ENCODE measurements at places on chromosomes 16 and 17.

GRCh38 chr17:78016852-78017251 lies 58.3 kb downstream of the TNRC6C start:
- no peak for DNase-seq

DNA sequence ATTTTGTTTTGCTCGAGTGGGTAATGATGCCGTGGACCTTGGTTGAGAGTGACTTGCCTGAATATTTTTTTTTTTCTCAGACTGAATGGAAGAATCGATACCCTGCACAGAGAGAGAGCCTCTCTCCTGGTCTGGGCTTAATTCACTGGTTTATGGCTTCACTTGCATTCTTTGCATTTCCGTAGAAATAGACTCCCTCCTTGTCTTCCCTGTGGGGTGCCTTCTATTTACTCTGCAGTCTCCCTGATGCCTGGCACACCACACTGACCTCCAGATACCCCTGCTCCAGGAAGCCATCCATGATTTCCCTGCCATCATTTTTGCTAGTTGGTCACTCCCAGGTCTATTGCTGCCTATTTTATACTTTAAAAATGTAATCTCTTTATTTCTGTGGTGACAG lies 238.0 kb downstream of the SNX29 start:
- no peak for DNase-seq

GRCh38 chr16:57938484-57938883 lies 32.4 kb downstream of the CNGB1 start:
- DNase-seq = no peak

GRCh38 chr17:75503976-75504346 lies 11.4 kb downstream of the CASKIN2 start:
- DNase-seq = no peak

GRCh38 chr17:76447931-76448652 lies 4.9 kb downstream of the UBE2O start:
- DNase-seq = no peak

GRCh38 chr16:77827032-77827431 lies 38.7 kb downstream of the VAT1L start:
- DNase-seq = no peak

- no peak for DNase-seq
Measured at GRCh38 chr17:17558431-17558830, 33.1 kb downstream of the PEMT start.

- DNase-seq = no peak
Measured at GRCh38 chr17:73431401-73432205, 119.8 kb upstream of the CDC42EP4 start.

DNA sequence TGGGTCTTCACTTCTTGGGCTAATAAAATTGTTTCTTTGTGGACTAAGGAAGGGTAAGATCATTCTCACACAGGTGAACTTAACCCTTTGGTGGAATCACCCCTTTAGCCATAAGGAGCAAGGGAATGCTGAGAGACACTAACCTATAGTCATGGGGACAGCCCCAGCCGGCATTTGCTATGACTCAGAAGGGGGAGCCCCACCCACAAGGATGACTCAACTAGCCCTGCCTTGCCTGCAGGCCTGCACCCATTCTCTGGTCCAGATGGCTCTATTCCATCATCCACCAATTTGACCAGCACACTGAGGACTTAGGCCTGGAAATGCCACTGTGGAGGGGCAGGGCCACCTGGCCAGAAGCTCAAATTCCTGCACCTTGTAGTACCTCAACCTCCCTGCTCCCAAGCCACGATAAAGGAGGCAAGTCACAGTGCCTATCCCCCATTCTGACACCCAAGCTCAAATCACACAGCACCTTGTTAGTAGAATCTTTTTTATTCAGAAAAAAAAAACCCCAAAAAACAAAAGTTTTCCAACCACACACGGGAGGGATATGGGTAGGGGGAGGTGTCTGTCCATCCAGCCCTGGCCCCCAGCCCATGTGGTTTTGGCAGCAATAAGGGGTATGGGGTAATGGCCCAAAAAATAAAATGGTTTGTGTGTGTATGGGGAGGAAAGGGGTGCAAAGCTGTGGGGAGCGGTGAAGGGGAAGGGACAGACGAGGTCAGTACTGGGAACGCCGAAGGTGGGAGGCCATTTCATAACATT lies 3.0 kb downstream of the PFN1 start:
- no peak for DNase-seq

DNA sequence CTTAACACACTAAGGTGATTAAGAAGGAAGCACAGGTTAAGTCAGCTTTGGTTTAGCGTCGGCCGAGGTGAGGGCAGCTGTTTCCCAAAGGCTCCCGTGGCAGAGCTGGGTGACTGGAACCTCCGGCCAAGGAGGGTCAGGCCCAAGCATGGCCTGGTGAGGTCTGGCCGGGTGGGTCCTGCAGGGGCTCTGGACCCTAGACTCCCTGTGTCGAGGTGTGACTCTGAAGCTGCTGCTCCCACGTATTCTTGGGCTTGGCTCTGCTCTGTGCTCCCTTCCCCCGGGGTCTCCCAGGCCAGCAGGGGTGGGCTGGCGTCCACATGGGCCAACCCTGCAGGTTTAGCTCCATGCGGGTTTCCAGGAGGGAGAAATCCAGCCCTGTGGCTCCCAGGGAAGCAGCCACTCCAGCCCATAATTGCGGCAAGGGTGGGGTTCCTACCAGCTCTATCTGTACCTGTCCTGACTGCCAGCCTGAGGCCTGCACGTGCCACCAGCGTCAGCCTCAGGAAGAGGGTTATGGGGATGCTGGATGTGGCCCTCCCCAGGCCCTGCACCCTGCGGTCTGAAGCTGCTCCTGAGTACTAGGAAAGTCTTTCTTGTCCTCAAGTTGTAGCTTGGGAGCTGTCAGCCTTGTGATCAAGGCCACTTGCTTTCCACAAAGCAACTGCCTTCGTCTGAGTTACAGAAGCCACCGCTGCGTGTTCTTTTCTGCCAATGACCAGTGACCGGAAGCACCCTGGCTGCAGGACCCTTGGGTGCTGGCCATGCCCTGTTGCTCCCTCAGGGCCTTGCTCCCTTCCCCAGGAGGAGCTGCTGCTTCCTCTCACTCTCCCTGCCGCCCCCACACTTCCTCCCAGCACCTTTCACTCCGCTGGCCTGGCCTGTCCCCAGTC lies 4.8 kb downstream of the CDK5R1 start:
- DNase-seq = no peak

DNA sequence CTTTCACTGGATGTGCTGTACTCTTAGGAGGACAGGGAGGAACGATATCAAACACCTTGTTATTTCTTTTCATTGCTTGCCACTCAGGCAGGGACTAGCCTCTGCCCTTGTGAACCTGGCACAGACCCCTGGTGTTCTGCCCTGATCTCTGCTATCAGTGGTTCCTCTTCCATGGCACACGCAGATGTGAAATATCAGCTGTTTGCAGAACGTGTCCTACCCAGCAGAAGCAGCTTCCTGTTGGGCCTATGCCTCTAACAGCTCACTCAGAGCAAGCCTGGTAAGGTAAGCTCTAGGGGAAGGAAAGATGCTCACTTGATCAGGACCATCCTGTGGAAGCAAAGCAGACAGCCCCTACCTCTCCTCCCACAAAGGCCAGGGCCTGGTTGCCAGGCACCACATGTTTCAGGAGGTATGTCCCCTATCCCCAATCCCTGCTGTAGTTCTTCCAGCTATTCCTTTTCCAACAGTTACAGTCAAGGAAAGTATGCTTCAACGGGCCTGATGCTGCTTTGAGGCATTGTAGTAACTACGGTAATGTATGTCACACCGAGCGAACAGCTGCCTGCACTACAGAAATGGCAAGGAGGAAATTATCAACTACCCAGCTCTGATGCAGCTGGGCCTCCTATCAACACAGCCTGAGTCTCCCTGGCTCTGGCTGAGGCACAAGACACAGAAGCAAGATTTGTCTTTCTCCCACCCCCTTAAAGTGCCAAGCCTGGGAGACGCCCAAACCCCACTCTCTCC lies 41.3 kb upstream of the GFOD2 start:
- no peak for DNase-seq

DNA sequence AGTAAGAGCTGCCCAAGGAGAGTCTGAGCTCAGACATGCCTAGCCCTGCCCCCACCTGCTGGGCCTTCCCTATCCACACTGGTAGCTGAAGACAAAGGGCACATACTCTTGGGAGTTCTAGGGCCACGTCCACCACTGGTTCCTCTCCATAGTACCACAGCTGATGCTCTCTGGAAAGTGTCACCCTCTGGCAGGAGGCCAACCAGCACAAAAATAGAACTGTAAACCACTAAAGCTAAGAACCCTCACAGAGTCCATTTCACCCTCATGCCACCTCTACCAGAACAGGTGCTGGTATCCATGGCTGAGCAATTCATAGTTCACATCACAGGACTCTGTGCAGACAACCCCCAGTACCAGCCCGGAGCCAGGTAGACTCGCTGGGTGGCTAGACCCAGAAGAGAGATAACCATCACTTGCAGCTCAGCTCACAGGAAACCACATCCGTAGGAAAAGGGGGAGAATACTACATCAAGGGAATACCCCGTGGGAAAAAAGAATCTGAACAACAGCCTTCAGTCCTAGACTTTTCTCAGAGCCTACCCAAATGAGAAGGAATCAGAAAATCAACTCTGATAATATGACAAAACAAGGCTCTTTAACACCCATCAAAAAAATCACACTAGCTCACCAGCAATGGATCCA lies 115.3 kb downstream of the CEP112 start:
- DNase-seq = no peak

- no peak for DNase-seq
Measured at GRCh38 chr17:74552037-74552436, 6.1 kb upstream of the CD300C start.

DNA sequence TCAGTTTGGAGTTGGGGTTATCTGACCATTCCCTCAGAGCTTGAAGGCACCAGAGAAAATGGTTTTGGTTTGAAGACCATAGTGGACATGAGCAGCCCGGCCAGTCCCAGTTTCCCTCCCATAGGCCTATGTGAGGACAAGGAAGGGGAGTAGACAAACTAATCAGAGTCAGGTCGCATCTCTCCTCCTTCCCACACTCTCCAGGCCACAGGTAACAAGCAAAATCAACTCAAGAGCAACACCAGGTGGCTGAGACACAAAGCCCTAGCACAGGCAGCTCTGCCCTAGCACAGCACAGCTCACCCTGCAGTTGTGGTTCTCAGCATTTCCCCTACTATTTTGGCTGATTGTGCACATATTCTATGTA lies 7.2 kb downstream of the SUPT4H1 start:
- DNase-seq = no peak

DNA sequence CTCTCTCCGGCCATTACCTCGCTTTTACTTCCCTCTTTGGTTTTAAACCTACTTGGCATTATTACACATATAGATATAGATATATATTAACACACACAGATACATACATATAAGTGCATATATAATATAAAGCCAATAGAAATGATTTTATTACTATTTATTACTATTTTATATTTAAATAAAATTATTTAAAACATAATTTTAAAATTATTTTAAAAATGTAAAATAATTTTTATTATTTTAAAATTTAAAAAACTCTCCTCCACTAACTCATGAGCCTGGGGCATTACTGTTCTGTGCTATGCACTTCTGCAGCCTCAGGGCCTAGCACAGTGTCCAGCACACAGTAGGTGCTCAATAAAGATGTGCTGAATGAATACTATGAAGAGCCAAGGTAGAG lies 200.9 kb downstream of the SLC39A11 start:
- no peak for DNase-seq

DNA sequence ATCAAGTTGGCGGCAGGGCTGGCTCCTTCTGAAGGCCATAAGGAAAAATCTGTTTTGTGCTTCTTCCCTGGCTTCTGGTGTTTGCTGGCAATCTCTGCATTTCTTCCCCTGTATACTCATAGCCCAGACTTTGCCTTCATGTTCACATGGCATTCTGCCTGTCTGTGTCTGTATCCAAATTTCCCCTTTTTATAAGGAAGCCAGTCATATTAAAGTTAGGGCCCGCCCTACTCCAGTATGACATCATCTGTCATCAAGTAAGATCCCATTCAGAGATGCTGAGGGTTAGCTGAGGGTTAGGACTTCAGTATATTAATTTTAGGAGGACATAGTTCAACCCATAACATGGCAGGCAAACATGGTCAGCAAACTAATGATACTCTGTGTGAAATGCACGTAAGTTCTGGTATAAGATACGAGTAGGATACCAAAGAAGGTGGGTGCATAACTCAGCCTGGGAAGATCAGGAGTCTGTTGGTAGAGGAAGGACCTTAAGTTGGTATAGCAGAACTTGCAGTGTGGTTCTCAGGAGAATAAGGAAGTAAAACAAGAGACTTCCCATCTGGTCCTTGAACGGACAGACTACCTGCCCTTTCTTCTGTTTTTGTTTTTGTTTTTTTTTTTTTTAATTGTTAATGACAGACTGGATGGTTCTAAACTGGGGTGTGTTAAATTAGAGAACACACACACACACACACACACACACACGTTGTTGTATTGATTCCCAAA lies 13.9 kb downstream of the MAP2K6 start:
- DNase-seq = no peak

DNA sequence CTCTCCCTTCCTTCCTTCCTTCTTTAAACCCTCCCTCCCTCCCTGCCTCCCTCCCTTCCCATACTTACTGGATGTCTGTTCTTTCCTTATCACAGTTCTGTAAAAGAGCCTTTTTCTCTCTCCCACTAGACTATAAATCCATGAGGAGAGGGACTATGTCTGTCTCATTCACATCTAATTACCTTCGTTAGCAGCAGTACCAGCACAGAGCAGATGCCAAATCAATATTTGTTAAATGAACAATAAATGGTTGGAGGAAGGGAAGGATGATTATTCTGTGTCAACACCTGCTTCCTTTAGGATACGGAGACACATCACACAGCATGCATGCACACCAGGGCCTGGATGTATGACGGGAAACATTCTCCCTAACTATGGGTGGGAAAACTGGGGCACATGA lies 94.2 kb downstream of the DNAH3 start:
- no peak for DNase-seq

- no peak for DNase-seq
Measured at GRCh38 chr16:8867216-8867931, 1.4 kb downstream of the CARHSP1 start.

GRCh38 chr17:333626-334396 lies 18.8 kb downstream of the RPH3AL start:
- DNase-seq = no peak

DNA sequence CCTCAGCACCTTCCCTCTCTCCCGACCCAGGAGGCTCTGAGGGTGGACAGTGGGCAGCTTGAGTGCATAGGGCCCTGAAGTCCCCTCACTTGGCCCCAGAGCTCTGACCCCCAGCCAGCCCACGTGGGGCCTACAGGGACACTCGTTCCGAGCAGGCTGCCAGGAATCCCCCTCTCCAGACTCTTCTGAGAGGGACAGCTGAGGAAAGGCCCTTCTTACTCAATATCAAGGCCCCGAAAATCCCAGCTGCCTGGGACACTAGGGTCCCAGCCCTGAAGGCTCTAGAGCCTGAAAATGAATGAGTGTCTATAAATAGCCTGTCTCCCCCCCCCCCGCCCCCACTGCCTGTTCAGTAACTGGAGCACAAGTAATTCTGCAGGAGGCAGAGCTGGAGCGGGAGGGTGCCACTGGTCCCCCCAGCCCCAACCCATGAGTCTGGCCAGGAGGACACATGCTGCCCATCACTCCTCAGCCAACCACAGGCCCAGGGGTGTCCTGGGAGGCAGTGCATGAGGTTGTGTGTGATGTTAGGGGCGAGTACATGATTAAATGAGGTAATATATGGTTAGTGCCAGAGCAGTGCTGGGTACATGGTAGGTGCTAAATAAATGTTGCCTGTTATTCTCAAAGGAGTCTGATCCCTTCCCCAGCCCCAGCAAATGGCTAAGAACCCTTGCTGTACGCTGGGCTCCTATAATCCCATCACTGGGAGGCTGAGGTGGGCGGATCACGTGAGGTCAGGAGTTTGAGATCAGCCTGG lies 11.6 kb downstream of the ADAM11 start:
- DNase-seq = no peak

GRCh38 chr17:55037828-55038227 lies 69.3 kb downstream of the STXBP4 start:
- DNase-seq = no peak

GRCh38 chr16:27698266-27698665 lies 148.3 kb downstream of the KATNIP start:
- no peak for DNase-seq
